ENCODE measurements at places on chromosomes 2 and 18.

DNA sequence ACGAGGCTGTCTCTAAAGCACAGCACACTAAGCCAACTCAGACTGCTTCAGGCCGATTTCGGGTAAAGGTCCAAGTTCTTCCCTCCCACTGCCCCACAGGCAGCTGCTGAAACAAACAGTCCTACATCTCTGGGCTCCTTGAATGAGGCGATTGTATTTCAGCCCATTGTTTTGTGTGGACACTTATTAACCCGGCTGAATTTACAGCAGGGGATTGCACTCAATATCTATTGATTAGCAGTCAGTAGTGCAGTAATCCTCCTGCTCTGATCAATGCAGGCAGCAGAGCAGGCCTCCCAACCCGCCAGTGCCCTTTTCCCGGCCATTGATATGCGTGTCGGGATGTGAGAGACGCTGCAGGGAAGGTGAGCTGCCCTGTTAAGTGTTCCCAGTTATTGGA, 330.1 kb downstream of the CMPK2 start:
- no peak for DNase-seq

DNA sequence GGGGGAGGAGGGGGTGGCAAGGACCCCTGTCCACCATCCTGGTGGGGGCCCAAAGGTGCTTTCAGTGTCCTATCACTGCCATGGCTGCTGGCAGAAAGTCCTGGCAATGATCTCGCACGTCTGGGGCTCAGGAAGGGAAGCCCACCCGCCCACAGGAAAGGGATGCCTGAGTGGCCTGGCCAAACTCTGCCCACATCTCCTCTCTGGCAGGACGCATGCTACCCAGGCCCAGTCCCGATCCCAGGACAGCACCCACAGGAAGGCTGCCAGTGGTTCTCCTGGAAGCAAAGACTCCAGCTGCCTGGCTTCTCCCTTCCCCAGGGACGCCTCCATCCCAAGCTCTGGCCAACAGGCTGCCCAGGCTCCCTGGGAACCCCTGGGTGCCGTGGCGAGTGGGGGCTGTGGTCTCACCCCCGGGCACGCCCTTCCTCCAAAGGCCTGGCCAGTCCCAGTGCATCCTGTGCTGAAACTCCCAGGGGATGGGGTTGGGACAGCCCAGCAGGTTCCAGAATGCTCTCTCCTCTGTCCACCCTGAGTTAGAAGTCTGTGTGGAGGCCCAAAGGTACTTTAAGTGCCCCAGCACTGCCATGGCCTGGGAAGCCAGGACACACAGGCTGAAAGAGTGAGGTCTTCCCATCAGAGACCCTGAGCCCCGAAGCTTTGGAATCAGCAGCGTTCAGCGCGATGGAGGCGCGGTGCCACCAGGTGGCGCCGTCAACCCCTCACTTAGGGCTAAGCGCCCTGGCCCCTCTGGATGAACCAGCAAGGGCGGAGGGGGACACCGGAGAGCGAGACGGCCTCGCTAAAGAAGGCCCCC, 29.8 kb upstream of the TAF1B start:
- DNase-seq: no peak

- DNase-seq: no peak
These were observed 33.6 kb downstream of the STEAP3 start for GRCh38 chr2:119257198-119257597.

GRCh38 chr18:22543769-22544168, 126.1 kb upstream of the CTAGE1 start:
- no peak for DNase-seq
